Esophagus (tissue), 2 donors: ENCODE measurements at places on chromosomes 4 and X. TPM values are rescaled to one million over a fixed set of nuclear protein-coding genes. Genes with fewer than 3 reads are reported as not detected.

Gene CDX4
- polyA plus RNA-seq, result not detected

Gene EDNRA
- polyA plus RNA-seq, result 1.6 TPM

Gene ART3
- 0.31 TPM for polyA plus RNA-seq

Gene GNRHR
- 0.10 TPM for polyA plus RNA-seq

Gene LNX1
- 16.8 TPM for polyA plus RNA-seq

Gene DDIT4L
- polyA plus RNA-seq, result 0.27 TPM

Gene DNAAF6
- not detected for polyA plus RNA-seq

Gene HSFX3
- polyA plus RNA-seq, result not detected

Gene RBM46
- polyA plus RNA-seq, result not detected

Gene TEX13B
- polyA plus RNA-seq, result not detected

Gene CXCL6
- polyA plus RNA-seq, result 0.42 TPM

Gene CSAG3
- not detected for polyA plus RNA-seq

Gene CLDN22
- 0.09 TPM for polyA plus RNA-seq

Gene ARHGAP6
- 1.7 TPM for polyA plus RNA-seq

Gene FNIP2
- 2.0 TPM for polyA plus RNA-seq

Gene CXorf65
- polyA plus RNA-seq, result 3.9 TPM

Gene SPON2
- 17.0 TPM for polyA plus RNA-seq

Gene INTU
- 2.3 TPM for polyA plus RNA-seq

Gene SMIM10L2A
- polyA plus RNA-seq, result 1.2 TPM

Gene YTHDC1
- polyA plus RNA-seq, result 45.2 TPM

Gene PPP1R2C
- not detected for polyA plus RNA-seq

Gene PJA1
- polyA plus RNA-seq, result 4.0 TPM

Gene STOX2
- 2.6 TPM for polyA plus RNA-seq

Gene IDUA
- 17.8 TPM for polyA plus RNA-seq

Gene MMRN1
- 0.79 TPM for polyA plus RNA-seq

Gene INPP4B
- 4.4 TPM for polyA plus RNA-seq

Gene CLDN2
- polyA plus RNA-seq, result not detected

Gene CFAP47
- polyA plus RNA-seq, result not detected

Gene DGKK
- not detected for polyA plus RNA-seq
